ENCODE measurements at places on chromosomes 6 and 20.
A peak's percentile ranks its signal among the peaks of the same experiment; 100 is the strongest.

GRCh38 chr6:52286798-52287432 lies 2.4 kb upstream of the MCM3 start:
- DNase-seq: peak; percentile 57

GRCh38 chr20:4332121-4332860 lies 316.9 kb upstream of the RNF24 start:
- no peak for DNase-seq

DNA sequence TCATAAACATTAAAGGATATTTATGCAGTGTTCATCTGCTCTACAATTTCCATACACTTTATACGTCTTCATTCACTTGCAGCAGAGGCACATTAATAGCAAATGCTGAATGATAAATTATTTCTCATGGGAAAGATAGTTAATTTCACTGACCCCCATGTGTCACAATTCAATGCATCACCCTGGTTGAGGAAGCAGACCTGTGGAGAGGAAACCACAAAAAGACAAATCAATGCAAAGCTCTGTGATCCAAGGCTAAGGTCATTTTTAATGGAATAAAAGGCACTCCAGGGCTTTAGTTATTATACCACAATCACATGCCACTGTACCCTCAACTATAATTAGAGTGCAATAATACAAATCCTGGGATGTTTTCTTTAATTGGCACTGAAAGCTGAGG lies 40.3 kb upstream of the TENT5A start:
- no peak for DNase-seq

DNA sequence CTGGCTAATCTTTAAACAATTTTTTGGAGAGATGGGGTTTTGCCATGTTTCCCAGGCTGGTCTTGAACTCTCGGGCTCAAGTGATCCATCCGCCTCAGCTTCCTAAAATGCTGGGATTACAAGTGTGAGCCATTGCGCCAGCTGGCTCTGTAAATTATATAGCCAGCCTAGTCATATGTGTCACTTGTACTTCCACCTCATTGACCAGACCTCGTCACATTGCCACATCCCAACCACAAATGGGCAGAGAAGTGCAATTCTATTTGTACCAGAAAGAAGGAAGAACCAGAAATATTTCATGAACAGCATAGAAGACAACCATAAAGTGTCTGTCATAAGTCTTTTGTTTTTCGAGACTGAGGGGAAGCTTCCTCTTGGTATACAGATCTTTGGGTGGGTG lies 304.9 kb upstream of the RNF24 start:
- DNase-seq: no peak

DNA sequence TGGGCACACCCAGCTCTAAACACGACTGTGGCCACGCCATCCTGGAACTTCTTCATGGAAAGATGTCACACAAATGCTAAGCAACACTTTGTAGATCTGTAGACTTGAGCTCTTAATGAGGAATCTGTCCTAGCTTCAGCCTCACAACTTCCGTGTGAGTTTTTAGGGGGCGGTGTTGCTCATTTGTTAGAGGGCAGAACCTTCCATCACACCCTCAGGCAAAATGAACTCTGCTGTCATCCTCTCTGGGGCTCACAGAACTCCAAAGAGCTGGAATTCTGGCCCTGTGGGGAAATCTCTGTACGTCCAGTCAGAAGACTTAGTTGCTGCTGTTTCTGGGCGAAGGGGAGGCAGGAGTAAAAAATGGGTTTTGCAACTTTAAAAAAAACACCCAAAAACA lies 49.8 kb downstream of the NRN1 start:
- no peak for DNase-seq

DNA sequence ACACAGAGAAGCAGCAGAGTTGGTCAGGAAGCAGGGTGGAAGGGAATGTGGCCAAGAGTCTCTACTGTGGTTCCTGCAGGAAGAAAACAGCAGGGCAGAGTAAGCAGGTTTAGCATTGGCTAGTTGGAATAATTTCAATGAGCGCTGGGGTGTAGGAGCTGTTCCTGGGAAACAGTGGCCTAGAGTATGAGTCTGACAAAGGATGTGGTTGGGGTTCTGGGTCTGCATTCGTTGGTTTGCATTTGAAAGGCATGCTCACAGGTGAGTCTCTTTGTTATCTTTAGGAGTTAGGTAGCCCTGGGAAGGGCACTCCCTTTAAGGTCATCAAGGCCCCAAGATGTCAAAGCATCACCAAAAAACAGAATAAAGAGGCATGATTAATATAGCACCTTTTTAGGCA lies 911.6 kb upstream of the SLC35B3 start:
- DNase-seq: no peak

GRCh38 chr20:33127422-33128097 lies 40.4 kb upstream of the BPIFA2 start:
- no peak for DNase-seq

GRCh38 chr20:11457488-11457887 lies 460.2 kb upstream of the BTBD3 start:
- no peak for DNase-seq

- DNase-seq: no peak
Measured at GRCh38 chr20:23588434-23589403, 17.0 kb downstream of the CST9 start.

GRCh38 chr6:155333414-155333813 lies 19.1 kb upstream of the TFB1M start:
- peak; percentile 12 for DNase-seq

DNA sequence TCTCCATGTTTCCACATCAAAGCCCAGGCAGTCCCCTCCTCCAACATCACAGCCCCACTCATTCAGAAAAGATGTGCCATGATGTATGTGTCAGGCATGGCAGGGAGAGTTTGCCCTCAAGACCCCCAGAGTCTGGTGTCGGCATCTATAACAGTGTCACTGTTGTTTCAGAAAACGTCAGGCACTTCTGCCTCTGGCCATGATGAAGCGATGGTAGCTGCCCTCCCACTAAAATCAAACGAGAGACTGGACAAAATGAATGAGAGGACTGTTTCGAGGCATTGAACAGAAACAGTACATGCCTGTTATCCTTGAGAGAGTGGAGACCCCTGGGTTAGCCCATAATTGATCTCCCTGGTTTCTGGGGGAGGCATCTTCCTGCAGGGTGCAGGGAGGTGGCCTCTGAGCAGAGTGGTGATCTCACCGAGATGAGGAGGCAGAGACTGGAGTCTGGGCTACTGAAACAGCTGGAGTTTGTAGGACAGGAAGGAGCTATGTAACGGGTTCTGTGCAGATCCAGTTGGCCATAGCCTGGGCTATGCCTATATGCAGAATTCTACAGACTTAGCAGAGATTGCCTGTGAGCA lies 144.5 kb downstream of the SYCP2 start:
- no peak for DNase-seq

DNA sequence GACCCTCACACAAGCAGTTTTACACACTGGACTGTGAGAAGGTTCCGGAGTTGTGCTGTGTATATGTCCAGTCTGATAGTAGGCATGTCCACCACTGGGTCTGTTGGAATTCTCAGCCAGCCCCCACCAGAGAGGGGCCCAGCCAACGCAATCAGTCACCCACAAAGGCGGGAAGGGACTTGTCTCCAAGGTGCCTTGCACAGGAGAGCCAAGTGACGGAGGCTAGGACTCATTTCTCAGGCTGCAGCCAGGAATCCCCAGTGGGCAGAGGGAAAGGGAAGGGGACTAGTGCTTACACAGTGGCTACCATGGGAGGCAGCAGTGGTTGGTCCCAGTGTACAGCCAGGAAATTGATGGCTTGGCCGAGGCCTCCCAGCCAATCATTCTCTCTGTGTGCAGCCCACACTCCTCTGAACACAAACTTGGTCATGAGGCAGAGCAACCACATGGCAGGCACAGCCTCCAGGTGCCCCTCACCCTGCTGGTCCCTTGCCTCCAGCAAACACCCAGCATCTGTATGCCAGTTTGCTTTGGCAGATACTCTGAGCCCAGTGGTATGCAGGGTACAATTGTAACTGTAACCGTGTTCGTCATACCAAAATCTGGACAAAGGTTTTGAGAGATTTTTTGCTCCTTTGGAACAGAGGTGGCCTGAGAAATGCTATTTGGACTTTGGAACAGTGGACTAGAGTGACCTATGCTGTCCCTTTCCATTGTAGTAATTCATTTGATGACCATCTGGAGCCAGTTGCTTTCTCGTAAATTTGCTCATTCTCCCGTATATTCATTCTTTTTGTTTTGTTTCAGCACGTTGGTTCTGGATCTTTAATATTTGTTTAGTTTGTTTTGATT lies 72.9 kb upstream of the MYL9 start:
- no peak for DNase-seq

DNA sequence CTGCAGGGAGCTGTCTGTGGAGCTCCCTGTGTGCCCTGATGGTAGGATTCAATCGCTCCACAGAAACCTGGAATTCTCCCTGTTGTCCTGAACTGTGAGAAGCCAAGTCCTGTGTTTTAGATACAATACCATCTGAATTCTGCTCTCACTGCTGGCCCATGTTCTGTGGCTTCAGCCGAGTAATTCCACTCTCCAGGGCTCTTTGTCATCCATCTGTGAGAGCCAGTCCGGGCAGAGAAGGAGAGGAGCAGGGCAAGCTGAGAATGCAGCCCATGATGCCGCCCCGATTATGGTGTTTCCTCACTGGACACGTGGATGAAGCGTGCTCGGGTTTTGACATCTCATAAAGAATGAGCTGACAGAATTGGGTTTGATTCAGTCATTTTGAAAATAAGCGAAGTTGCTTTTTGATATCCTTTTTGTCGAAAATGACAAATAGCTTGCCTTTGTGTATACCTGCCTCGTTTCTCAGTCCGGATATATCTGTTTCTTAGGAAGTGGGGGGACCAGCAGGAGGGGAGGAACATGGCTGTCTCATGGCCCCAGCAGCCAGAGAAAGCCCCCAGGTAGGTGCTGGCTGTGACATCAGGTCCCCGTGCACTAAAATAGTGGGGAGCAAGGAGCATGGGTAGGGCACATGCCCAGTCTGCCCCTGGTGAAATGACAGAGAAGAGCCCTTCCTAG lies 8.2 kb upstream of the CD93 start:
- no peak for DNase-seq

DNA sequence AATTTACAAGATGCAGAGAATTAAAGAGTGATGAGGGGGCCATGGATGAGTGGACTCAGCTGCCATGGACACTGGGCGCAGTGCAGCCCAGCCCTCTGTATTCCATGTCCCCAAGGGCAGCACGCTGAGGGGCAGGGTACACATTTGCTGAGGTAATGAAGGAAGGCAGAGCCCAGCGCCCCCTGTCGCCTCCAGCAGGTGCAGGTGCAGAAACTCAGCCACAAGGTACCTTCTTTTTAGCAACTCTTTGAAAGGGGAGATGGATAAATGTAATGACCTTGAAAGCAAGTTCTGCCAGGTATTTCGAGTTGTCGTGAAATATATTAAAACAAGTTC lies 7.1 kb downstream of the CD93 start:
- no peak for DNase-seq

- DNase-seq: no peak
Measured at GRCh38 chr20:45969712-45970634, 2.0 kb downstream of the ZNF335 start.

Data from activated CD4-positive, alpha-beta T cell treated with anti-CD3 and anti-CD28 coated beads, Interleukin-2, amount 50 U/mL, for 24 hours (primary cell).